ENCODE measurements at places on chromosomes 7 and 10.
A peak's percentile ranks its signal among the peaks of the same experiment; 100 is the strongest.

DNA sequence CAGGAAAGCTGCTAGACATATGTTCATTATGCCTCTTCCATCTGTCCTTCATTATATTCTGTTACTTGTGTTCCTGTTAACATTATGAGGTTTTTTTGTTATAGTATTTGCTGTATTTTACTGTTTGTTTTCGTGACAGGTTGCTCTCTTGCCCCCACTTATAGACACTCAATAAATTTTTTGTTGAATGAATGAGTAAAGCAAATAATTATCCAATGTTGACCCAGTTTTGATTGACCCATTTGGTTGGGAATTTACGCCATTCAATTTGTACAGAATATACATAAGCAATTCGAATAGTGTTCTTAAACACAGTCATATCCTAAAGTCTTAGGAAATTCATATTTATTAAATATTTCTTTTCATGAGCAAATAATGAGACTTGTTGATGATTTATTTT lies 11.8 kb downstream of the CCSER2 start:
- DNase-seq = no peak

DNA sequence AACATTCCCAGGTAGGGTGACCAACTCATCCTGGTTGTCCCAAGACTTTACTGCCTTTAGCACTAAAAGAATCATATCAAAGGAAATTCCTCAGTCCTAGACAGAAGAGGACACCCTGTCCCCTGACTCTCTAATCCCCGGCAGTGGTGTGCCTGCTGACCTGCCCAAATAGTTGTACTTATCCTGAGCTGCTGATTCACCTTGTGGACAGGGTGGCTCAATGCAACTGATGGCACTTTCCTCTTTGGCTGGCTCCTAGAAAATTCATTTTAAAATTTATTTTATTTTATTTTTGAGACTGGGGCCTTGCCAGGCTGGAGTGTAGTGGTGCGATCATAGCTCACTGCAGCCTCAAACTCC lies 111.7 kb downstream of the JCAD start:
- no peak for DNase-seq

GRCh38 chr7:149455175-149455950 lies 5.5 kb downstream of the ZNF777 start:
- DNase-seq = no peak

DNA sequence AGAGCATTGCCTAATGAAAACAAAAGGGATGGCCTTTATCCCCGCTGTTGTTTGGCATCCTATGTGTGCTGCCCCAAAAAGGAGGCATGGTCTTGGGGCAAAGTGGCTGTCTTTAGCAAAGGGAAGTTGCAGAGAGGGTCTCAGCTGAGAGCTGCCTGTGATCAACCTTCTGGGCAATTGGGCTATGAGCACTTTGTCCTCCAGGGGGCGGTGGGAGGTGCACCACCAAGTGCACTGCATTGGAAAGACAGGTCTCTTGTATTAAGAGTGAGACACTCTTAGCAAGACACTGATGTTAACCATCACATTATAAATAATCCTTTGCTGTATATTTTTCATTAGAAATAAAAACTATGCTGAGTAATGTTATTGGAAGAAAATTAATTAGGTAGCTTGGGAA lies 314.8 kb downstream of the POM121L12 start:
- DNase-seq = no peak

DNA sequence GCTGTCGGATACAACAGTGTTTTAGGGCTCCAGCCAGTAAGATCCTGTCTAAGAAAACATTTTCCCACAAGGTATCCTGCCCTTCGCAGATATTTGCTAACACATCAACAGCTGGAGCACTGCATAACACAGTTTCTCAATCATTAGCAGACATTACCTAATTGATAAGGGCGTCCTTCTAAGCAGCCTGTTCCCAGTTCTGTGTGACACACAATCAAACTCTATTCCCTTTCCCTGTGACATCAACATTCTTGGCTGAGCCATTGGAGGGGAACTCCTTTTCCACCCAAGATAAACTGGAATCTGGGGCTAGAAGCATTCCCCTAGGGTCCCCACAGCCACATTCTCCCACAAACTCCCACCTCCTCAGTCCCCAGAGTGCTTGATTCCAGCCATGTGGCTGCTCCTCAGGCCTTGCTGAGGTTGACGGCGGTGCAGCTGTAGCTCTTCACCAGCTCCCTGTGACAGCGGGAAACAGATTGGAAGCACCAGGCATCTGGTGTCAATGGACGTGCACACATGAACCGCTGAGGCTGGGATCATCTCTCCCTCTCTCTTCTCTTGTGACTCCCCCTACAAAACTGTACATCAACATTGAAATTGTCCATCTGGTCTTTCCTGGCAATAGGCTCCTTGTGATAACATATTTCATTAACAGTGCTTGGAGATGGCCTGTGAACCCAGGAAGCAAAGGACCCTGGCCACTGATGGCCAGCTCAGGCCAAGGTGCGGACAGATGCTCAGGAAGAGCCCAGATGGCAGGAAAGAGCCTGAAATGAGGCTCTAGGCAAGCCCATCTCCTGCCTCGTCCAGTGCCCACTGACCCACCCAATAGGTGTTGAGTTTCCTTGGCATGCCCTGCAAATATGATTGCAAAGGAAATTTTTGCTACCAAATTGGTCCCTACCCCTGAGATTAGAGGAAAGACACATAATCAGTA lies 131.1 kb upstream of the TBX20 start:
- DNase-seq = no peak

DNA sequence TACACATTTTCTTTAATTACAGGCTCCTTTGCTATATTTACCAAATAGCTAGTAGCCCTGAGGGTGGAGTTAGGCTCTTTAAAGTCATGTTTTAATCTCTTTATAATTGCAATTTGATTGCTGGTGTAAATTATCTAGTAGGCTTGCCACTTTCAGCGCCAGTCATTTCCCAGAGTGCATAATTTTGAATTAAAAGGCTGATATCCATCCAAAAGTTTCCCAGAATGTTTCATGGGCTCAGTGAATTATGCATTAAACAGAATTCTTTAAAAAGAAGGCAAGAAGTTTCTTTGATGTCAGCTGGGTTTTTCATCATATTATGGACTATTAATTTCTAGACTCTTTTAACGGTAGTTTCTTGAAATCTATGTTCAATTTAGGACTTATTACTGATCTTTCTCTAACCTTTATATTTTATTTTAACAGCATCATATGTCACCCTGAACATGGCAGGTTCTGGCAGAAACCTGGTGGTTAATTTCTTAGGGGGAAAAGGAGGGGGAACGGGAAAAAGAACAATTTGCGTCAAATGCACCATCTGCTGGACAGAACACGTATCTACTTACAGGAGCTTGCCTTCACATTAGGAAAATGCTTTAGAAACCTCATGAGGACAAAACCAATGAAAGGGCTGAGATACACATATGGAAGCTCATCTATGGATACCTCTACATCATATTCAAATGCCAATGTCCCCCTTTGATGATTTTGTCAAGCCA lies 171.1 kb downstream of the GRM3 start:
- DNase-seq = no peak

- no peak for DNase-seq
Measured at GRCh38 chr10:69668721-69669120, 38.7 kb downstream of the FAM241B start.

GRCh38 chr7:38017320-38017719 lies 96.9 kb downstream of the EPDR1 start:
- no peak for DNase-seq

DNA sequence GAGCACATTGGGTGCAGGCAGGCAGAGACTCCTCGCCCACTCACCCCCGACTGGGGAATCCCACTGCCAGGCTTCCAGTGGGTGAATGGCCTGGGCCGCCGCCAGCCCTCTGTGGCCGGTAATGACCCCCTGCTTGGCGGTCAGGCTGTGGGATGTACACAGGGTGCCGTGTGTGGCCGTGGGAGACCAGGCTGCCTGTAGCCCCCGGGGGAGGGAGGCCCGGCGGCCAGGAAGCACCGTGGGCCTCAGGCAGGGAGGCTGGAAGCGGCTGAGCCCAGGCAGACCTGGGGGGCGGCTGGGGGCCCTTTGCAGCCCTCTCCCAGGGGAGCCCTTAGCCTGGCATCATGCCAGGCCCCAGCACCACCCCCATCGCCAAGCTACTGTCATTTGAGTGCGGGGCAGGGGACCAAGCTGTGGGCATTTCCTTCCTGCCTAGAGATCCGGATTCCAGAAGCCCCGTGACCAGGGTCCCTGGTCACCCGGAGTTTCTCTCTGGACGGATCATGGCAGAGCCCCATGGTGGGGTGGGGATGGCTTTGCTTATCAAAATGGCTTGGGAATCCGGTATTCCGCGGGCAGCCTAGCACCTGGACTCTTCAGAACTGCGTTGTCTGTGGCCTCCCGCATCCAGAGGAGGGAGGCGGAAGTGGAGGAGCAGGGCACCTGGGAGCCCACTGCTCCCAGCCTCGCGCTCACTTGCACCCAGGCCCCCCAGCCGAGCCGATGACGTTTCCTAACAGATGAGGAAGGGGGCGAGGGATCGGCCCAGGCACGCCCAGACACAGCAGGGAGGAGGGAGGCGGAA lies 1.1 kb downstream of the TTYH3 start:
- DNase-seq = peak; percentile 17

DNA sequence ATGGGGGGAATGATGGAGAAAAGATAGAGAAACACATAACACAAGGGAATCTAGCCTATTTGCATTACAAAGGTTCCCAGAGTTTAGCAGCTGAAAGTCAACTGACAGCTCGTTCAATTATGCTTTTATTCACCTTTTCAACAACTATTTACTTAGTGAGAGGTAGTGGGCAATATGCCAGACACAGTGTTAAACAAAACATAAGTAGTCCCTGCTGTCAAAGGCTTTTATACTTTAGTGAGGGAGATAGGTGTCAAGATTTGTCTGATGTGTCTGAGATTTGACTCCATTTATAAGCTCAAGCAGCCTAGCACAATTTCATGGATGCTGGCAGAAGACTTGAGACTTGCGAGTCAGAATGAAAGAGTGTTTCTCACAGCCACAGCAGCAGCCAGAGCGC lies 549.0 kb upstream of the VSTM2A start:
- DNase-seq = no peak

GRCh38 chr7:21708096-21708495 lies 165.3 kb downstream of the DNAH11 start:
- no peak for DNase-seq

- no peak for DNase-seq
Measured at GRCh38 chr7:5526100-5526905, 102.7 kb upstream of the TNRC18 start.

- no peak for DNase-seq
Measured at GRCh38 chr10:104273899-104274575, 5.1 kb downstream of the GSTO2 start.

DNA sequence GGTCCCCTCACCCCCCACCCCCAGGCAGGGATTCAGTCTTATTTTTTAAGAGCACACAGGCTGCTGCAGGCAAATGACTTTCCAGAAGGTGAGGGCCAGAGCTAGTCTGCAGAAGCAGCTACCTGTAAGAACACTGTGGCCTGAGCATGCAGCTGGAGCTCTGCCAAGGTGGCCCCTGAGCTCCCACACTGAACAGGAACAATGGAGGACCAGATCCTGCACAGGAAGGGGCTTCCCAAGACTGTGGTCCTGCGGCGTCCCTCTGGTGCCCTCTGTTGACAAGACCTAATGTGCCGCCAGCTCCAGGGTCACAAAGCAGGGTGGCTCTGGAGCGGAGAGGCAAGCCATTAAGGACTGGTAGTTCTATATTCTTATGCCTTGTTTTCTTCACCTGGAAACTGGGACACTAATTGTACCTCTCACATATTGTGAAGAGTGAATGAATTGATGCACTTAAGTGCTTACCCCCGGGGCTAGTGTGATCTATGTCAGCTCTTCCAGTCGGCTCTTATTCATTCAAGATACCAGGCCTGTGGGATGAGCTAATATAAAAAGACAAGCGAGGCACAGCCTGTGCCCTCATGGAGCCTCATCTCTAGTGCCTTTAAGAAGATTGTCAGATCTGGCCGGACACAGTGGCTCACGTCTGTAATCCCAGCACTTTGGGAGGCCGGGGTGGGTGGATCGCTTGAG lies 8.0 kb upstream of the BEND7 start:
- DNase-seq = peak; percentile 46

DNA sequence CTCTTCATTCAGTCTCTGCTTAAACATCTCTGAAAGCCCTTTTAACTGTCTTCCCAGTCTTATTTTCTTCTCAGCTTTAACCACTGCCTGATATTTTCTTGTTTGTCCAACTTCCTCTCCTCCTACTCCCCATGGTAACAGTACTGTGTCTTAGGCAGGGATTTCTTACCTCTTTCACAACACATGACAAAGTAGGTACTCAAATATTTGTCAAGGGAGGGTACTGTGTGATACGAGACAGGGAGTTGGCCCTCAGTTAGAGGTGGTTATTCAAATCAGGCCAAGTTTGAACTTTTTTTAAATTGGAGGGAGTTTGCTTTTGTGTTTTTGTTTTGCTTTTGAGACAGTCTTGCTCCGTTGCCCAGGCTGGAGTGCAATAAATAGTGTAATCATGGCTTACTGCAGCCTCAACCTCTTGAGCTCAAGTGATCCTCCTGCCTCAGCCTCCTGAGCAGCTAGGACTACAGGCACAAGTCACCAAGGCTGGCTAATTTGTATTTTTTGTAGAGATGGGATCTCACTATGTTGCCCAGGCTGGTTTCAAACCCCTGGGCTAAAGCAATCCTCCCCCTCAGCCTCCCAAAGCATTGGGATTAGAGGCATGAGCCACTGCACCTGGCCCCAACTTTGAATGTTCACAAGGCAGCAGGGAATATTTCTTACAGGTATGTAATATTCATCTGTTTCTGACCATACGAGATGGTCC lies 2.5 kb upstream of the KPNA7 start:
- DNase-seq = no peak

DNA sequence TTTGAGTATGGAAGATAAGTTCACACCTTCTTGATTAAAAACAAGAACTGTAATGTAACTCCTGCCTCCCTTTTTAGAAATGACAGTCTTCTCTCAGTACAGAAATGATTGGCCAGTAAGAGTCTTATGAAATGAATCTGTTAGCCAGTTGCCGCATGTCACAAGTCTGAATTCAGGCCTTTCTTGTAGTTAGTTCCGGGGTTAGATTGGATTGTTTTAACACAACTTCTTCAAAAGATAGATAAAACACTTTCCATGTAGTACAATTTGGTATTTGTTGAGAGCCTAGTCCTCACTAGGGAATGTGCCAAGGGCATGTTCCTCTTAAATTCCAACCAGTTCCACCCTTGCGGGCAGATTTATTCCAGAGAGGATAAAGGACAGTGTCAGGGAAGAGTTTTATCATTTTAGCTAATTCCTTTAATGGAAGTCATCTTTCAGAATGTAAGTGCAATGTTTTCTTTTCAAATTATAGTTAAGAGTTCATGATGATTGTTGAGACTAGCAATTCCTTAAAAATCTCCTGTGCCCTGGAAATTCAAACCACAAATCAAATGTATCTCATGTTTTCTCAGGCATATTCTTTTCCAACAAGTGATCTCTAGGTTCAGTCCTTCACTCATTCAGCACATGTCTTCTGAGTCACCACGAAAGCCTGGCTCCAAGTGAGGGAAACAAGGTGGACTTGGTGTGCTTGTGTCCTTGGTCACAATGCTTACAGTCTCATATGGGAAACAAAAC lies 4.1 kb downstream of the FHIP2A start:
- DNase-seq = no peak

DNA sequence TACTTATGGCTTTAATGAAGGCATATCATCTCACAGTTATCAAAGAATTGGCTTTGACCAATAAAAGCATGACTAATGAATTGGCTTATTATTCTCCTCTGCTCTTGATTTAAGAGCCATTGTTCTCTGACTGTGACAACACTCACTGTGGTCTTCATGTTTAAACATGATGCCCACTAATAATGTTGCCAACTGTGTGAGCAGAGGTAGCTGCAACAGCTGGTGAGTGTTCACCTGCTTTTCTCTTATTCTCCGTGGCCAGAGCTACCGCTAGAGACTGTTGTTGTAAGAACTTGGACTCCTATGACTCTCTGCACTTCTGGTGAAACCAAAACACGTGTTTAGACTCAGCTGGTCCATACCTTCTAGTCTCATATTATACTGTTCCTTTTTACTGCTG lies 335.9 kb downstream of the XPNPEP1 start:
- no peak for DNase-seq

GRCh38 chr10:124072106-124072505 lies 21.3 kb downstream of the CHST15 start:
- DNase-seq = no peak

All from NCI-H2227 treated with DMSO at 0.1 percent for 48 hours (cell line).